ENCODE measurements at places on chromosomes 2 and 18.

GRCh38 chr2:127506510-127506909 is 19.8 kb downstream of the IWS1 start:
- no peak for DNase-seq

DNA sequence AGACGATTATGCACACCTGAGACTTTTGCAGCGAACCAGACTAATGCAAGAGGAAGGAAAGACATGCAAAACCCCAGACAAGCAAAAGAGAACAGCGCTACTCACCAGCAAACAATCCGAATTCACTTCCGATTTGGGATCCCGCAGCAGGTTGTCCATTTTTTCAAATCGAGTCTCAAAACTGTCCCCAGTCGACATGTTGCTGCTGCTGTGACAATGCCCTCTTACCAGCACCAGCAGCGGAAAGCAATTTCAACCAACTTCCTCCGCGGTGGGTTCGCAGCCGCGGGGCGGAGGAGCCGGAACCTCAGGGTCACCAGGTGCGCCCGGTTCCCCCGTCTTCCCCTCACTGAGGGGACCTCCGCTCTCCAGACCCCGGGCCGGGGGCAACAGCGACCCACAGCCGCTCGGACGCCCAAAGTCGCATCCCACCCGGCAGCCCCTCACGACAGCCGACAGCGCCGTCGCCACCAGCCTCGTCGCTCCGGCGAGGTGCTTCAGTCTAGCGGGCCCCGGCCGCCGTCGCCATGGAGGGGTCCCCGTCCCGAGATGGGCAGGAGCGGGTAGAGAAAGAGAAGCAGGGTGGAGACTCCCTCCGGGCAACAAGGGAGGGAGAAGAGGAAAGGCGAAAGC is 784 bp downstream of the ROCK1 start:
- peak; percentile 50 for DNase-seq

- no peak for DNase-seq
Observed at GRCh38 chr2:157264099-157264498, 6.6 kb downstream of the GALNT5 start.

DNA sequence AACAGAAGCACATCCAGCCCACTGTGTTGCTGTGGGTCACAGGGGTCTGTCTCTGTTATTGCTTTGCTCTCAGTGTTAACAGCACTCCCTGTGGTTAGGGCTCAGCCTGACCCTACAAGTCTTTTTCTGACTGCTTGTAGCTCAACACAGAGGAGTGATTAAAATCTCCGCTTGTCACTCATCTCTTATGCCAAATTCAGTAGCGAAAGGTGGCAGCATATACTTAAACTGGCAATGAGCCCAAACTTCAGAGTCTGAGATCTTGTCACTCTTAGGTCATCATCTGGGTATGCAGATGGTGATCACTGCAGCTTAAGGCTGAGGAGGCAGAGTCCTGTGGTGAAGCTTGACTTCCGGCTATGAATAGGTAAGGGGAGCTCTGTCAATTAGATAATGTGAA is 63.3 kb upstream of the CSRNP3 start:
- DNase-seq: no peak

- no peak for DNase-seq
Observed at GRCh38 chr2:1563943-1564891, 151.0 kb downstream of the TPO start.

- DNase-seq: no peak
Observed at GRCh38 chr2:6824962-6825361, 40.7 kb downstream of the CMPK2 start.

DNA sequence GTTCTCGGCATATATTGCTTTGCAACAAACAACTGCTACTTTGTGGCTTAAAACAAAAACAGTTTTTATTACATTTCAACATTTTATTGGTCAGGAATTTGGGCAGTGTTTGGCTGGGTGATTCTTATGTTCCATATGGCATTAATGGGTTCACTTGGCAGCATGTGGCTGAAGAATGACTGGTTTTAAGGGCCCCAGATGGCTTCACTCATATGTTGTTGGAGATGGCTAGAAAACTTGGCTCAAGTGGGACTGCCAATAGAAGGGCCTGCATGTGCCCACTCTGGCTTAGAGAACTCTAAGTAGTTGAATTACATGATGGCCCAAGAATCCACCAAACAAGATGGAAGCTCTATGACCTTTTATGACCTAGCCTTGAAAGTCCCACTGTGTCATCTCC is 86.1 kb downstream of the FASTKD2 start:
- no peak for DNase-seq

- DNase-seq: peak; percentile 29
Observed at GRCh38 chr18:76801567-76802505, 20.5 kb upstream of the ZNF236 start.

GRCh38 chr2:158894078-158894477 is 74.4 kb upstream of the TANC1 start:
- DNase-seq: no peak

DNA sequence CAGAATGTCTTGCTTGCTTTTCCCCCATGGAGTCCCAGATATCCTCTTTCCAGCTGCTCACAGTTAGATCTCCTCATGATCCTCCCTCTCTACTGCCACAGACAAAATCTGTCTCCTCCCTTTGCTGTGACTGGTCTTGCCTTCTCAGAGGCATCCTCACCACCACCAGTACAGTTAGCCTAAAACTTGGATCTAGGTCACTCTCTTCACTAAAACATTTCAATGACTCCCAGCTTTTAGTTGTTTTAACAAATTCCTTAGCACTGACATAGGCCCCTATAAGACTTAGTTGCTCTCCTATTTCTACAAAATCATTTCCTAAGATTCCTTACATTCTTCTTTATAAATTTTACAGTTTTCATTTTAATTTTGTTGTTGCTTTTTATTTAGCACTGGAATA is 734.2 kb upstream of the CHAC2 start:
- no peak for DNase-seq

DNA sequence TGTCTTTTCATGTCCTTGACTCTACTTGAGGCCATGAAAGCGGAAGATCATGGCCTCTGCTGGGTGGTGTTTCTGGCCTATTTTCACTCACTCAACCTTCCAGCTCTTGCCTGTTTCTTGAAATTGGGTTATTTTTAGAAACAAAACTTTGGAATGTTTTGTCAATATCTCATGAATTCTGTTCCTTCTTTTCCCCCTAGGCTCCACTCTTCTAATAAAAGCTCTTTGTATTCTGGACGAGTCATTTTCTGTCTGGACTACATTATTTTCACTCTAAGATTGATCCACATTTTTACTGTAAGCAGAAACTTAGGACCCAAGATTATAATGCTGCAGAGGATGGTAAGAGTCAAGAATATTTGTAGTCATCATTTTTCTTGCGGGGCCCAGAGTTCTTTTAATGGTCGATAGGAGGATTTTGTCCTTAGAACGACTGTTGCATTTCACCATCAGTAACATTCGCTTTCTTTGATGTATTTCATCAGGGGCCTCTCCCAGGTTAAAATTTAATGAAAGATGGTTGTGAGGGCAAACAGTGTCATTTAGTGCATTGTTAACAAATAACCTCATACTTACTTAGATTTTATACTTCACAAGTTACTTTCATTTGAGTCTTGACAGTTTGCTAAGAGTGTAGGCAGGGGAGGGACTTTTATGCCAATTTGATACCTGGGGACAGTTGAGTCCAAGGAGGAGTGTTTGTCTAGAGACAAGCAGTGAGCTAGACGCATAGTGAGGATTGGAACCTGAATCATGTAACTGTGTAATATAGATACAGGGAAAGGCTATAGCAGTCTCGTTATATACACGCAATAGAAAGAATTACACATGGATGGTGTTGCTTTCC is 64.6 kb downstream of the TRPM8 start:
- DNase-seq: no peak

DNA sequence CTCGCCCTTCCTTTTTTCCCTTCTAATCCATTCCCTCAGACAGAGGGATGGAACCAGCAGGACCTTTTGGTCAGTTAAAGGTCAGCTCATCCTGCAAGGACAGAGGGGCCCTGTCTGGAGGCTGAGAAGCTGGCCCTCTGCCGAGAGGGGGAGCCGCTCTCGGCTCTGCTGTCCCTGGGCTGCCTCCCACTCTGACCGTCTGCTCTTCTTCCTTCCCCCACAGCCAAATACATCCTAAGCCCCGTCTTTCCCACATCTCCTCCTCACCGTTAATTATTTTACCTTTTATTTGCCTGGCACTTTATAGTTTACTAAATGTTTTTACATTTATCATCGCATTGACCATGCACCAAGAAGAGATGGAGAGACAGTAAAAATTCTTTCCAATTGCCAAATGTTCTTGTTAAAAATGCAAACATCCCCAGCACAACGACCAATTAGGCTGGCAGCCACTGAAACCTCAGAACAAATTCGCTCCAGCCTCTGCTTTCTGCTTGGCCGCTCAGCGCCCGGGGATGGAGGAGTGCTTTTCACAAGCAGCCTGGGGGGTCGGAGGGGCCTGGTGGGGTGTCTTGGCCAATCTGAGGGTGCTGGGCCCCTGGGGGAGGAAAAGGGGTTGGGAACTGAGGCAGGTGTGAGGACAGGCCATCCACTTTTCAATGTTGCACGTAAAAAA is 123.7 kb downstream of the TNS1 start:
- no peak for DNase-seq

DNA sequence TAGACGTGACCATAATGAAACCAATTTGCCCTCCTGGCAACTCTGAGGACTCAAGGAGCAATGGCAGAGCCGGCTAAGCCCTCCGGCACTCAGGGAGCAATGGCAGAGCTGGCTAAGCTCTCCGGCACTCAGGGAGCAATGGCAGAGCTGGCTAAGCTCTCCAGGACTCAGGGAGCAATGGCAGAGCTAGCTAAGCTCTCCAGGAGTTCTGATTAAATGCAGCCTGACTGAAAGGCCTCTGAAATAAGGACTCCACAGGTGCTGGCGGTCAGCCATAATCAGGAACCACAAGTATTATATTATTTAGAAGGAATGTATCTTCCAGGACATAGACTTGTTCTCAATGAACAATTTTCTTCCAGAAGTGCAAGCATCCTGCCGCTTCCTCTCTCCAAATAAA is 65.2 kb downstream of the C2orf76 start:
- DNase-seq: no peak

DNA sequence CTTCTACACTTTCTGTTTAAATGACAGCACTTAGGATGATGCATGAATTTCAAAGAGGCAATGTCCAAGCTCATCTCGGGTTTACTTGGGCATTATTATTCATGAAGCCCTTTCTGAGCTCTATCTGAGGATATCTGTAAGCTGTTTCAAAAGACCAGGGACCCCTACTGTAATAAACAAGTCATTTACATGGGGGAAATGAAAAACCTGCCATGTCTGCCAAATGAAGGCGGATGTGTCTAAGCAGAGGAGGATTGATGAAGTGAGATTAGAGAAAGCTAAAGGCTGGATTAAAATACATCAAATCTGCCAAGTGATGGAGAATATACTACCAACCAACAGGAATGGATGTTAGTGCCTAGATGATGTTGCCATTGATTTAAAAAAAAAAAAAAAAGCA is 64.5 kb downstream of the SUCLG1 start:
- DNase-seq: no peak

DNA sequence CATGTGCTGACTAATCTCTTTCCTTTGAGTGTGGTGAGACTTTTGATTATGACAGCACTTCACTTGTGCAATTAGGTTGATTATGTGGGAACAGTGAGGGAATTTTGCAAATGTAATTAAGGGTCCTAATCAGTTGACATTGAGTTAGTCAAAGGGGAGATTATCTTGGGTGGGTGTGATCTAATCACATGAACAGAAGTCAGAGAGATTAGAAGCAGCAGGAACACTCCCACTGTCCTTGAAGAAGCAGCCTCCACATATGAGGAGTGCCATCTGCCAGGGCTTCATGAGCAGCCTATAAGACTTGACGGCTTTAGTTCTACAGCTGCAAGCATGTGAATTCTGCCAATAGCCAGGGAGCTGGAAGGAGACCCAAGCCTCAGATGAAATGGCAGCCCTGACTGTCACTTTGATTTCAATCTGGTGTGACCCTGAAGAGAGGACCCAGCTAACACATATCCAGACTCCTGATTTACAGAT is 89.4 kb upstream of the APCDD1 start:
- DNase-seq: no peak

- no peak for DNase-seq
Observed at GRCh38 chr2:199261239-199261638, 196.5 kb downstream of the SATB2 start.

DNA sequence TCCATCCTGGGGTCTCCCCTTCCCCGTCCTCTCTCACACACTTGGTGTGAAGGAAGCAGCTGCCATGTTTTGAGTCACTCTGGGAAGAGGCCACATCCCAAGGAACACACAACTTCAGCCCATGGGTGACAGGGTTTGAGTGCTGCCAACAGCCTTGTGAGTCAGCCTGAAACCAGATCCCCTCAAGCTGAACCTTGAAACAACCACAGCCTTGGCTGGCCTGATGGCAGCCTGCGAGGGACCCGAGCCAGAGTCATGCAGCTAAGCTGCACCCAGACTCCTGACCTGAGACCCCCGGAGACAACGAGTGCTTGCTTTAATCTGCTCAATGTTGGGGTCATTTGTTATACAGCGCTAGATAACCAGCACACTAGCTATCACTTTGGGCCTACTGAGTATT is 19.3 kb upstream of the MC2R start:
- DNase-seq: no peak
